Lung (tissue), 17 donors: ENCODE measurements at places on chromosomes 3 and 15. TPM values are rescaled to one million over a fixed set of nuclear protein-coding genes. Genes with fewer than 3 reads are reported as not detected.

GRCh38 chr3:40240921-40241320, 68.6 kb upstream of the EIF1B start:
- no peaks in the 10 kb centered on the region for H3K36me3 ChIP-seq
- no peaks in the 10 kb centered on the region for H3K27me3 ChIP-seq
- no peak overlapping the region for H3K27ac ChIP-seq

- peak overlapping the region; percentile 88 for H3K27ac ChIP-seq
- peaks cover 27% of the 10 kb centered on the region for H3K4me1 ChIP-seq
- peak overlapping the region; percentile 99 for H3K4me3 ChIP-seq
- DNase-seq = peak; percentile 46
Observed at GRCh38 chr15:73994912-73995622, 551 bp downstream of the PML start.

- no peaks in the 10 kb centered on the region for H3K36me3 ChIP-seq
- H3K4me3 ChIP-seq = no peak overlapping the region
- H3K27me3 ChIP-seq = no peaks in the 10 kb centered on the region
- no peaks in the 10 kb centered on the region for H3K4me1 ChIP-seq
- no peak overlapping the region for H3K27ac ChIP-seq
- DNase-seq = no peak
Observed at GRCh38 chr15:97840501-97840900, 120.0 kb upstream of the ARRDC4 start.

DNA sequence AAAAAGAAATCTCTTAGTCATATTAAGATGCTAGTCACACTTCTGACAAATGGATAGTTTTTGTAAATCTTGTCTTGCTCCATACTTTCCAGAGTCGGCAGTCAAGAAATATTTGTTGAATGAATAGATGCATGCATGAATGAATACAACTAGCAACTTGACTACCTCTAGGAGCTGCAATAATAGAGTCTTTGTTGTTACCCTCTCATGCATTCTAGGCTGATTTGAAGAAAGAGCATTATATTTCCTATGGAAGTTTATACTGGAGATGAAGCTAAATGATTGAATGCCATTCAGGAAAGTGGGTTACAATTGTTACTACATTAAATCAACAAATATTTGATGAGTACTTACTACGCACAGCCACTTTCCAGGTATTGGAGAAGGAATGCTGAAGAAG, 18.1 kb upstream of the TRAT1 start:
- no peak overlapping the region for H3K4me3 ChIP-seq
- no peaks in the 10 kb centered on the region for H3K27me3 ChIP-seq
- H3K4me1 ChIP-seq = no peaks in the 10 kb centered on the region

GRCh38 chr3:53642211-53642610, 147.8 kb downstream of the CACNA1D start:
- H3K4me1 ChIP-seq = no peaks in the 10 kb centered on the region
- H3K4me3 ChIP-seq = no peak overlapping the region
- H3K27ac ChIP-seq = no peak overlapping the region
- no peak for DNase-seq
- no peaks in the 10 kb centered on the region for H3K36me3 ChIP-seq
- no peaks in the 10 kb centered on the region for H3K27me3 ChIP-seq

Gene ALPK3
- polyA plus RNA-seq = 4.2 TPM

Gene PIERCE2
- 2.8 TPM for polyA plus RNA-seq

GRCh38 chr3:197749315-197749600, 425 bp upstream of the FYTTD1 start:
- H3K4me1 ChIP-seq = peaks cover 3% of the 10 kb centered on the region
- peak overlapping the region; percentile 94 for H3K27ac ChIP-seq
- H3K4me3 ChIP-seq = peak overlapping the region; percentile 3

- no peaks in the 10 kb centered on the region for H3K4me1 ChIP-seq
- peak overlapping the region; percentile 65 for H3K27ac ChIP-seq
- DNase-seq = no peak
- H3K27me3 ChIP-seq = no peaks in the 10 kb centered on the region
- H3K36me3 ChIP-seq = peaks cover 4% of the 10 kb centered on the region
- H3K4me3 ChIP-seq = no peak overlapping the region
Observed at GRCh38 chr3:42122261-42123011, 31.3 kb downstream of the TRAK1 start.

- H3K4me3 ChIP-seq = no peak overlapping the region
- no peaks in the 10 kb centered on the region for H3K36me3 ChIP-seq
Observed at GRCh38 chr3:150255413-150255812, 152.7 kb upstream of the TSC22D2 start.

Gene ARHGEF26
- polyA plus RNA-seq = 12.3 TPM

Gene ITIH3
- polyA plus RNA-seq = 3.2 TPM

DNA sequence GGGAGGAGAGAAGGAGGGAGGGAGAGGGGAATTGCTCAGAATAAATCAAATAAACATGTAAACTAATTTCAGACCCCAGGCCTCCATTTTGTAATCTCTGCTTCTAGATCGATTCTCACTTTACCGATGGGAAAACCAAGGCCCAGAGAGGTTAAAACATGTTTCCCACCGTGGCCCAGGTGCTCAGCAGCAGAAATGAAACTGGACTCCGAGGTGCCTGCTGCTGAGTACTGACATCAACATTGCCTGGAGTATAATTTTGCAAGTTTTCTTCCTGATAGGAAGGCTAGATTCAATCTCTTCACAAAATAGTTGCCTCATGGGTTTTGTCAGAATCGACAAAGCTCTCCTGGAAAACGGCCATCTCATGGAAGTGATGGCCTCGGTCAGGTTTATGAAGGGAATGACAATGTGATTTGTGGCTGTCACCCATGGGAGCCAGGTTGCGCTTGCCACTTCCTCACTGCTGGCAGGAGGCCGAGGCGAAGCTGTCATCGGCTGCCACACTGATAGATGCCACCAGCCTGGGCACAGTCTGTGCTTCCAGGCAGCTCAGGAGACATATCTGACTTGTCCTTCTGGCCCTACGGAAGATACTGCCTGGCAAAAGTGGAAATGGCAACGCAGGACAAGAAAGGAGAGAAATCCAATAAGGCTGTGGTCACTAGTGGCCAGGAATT, 133.1 kb upstream of the LRRN1 start:
- no peak overlapping the region for H3K27ac ChIP-seq
- H3K4me1 ChIP-seq = no peaks in the 10 kb centered on the region
- H3K36me3 ChIP-seq = no peaks in the 10 kb centered on the region

DNA sequence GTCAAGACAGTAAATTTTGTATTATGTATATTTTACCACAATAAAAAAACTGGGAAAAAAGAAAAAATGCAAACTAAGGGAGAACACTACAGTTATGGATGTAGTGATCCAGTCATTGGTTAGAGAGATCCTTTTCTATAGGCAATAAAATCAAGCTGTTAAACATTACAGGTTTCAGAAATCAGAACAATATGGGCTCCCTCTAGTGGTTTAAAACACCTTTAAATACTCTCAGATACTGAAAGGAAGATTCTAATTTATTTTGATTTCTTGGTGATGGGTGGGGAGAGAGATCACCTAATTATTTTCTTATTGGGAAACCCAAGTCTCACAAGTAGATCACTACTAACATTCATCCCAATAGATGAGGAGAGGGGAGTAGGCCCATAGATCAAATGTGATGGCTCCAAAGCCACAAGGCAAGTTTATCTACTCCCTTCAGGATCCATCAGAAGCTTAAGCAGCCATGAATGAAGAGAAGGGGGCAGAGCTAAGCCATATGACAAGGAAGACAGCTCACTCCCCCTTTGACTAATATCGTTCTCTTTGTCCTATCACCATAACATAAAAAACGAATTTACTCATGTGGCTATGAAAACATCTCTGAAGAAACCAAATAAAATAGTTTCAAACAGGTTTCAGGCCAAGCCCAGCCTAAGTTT, 118.6 kb downstream of the ANO10 start:
- no peak overlapping the region for H3K27ac ChIP-seq
- H3K4me1 ChIP-seq = no peaks in the 10 kb centered on the region
- H3K4me3 ChIP-seq = no peak overlapping the region
- H3K36me3 ChIP-seq = no peaks in the 10 kb centered on the region
- H3K27me3 ChIP-seq = no peaks in the 10 kb centered on the region
- peak; percentile 69 for DNase-seq

GRCh38 chr3:155362808-155363689, 69.6 kb upstream of the STRIT1 start:
- no peak overlapping the region for H3K27ac ChIP-seq
- no peaks in the 10 kb centered on the region for H3K4me1 ChIP-seq

- H3K4me1 ChIP-seq = peaks cover 35% of the 10 kb centered on the region
- H3K36me3 ChIP-seq = no peaks in the 10 kb centered on the region
- H3K27ac ChIP-seq = peak overlapping the region; percentile 41
Observed at GRCh38 chr15:78035321-78035751, 42.2 kb downstream of the TBC1D2B start.

DNA sequence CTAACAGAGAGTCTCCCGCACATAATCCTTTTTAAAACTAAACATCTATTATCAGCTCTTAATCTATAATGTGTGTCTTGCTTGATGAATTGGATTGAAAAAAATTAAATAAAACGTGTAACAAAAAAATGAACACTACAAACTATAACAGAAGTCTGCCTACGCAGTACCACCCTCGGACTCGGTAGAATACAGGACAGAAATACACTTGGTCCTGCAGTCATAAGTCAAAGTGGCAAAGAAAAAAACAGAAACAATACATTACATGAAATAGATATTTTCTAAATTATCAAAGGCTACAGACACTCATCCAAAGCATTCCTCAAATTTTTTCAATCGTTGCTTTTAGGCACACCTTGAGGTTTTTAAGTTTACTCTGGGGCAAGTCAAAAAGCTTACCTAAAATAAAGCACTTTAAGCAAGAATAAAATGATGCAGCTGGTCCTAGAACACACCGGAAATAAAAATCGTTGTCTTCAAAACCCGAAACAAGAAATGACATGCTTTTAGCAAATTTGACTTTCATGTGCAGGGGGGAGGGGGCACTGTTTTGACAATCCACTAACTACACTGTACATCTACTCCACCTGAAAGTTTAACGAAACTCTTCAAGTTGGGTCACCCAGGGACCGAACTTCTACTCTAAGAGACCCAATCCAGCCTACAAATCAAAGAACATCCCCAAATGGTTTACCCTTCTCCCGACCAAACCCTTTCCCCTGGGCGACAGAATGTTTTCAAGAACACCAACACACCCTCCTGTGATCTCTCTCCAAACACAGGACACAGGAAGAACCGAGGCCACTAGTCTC, 1.3 kb downstream of the ADAM10 start:
- peak overlapping the region; percentile 84 for H3K4me3 ChIP-seq
- DNase-seq = peak; percentile 42
- no peaks in the 10 kb centered on the region for H3K36me3 ChIP-seq
- H3K27me3 ChIP-seq = no peaks in the 10 kb centered on the region
- peak overlapping the region; percentile 98 for H3K27ac ChIP-seq

GRCh38 chr3:192171213-192171612, 556.1 kb downstream of the FGF12 start:
- H3K27me3 ChIP-seq = no peaks in the 10 kb centered on the region
- no peaks in the 10 kb centered on the region for H3K4me1 ChIP-seq
- H3K27ac ChIP-seq = no peak overlapping the region

- no peak for DNase-seq
- no peaks in the 10 kb centered on the region for H3K4me1 ChIP-seq
- no peak overlapping the region for H3K27ac ChIP-seq
- H3K4me3 ChIP-seq = no peak overlapping the region
- H3K27me3 ChIP-seq = no peaks in the 10 kb centered on the region
Observed at GRCh38 chr3:154304116-154304786, 20.0 kb downstream of the DHX36 start.

Gene BCHE
- polyA plus RNA-seq = 1.7 TPM

Gene LEKR1
- 0.71 TPM for polyA plus RNA-seq

DNA sequence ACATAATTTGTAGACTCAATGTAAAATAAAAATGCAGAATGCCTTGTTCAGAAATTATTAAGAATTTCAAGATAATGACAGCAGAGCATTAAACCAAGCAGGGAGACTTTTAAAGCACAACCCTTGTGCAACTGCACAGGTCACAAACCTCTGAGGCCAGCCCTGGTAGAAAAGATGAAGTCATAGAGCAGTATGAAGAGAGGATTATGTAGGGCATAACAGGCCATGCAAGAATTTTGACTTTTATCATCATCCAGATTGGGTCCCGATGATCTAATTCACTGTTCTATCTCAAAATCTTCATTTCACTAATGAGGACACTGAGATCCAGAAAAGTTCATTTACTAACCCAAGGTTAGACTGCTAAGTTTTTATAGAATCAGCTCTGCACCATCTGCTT, 388.5 kb downstream of the NAALADL2 start:
- no peaks in the 10 kb centered on the region for H3K27me3 ChIP-seq
- no peak for DNase-seq
- H3K4me3 ChIP-seq = no peak overlapping the region
- H3K36me3 ChIP-seq = no peaks in the 10 kb centered on the region

DNA sequence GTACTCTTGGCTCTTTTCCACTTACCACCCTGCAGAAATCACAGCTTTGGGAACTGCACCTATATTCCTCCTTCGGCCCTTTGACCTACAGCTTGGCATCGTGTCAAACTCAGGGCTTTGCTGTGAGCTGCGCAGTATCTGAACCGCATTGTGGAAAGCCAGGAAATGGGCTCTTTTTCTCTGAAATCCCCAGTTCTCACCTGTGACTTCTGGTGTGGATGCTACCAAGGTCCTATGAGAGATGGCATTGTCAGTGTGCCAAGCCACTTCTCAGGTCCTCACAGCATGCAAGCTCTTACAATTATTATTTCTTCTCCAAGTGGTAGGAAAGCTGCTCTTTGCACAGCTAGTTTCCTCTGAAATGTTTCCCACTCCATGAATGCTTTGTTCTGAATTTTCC, 450.6 kb upstream of the TBL1XR1 start:
- no peak overlapping the region for H3K27ac ChIP-seq
- H3K36me3 ChIP-seq = no peaks in the 10 kb centered on the region
- no peak for DNase-seq
- H3K27me3 ChIP-seq = no peaks in the 10 kb centered on the region
- peaks cover 8% of the 10 kb centered on the region for H3K4me1 ChIP-seq
- H3K4me3 ChIP-seq = no peak overlapping the region

- H3K4me1 ChIP-seq = peaks cover 5% of the 10 kb centered on the region
- peak; percentile 29 for DNase-seq
- no peaks in the 10 kb centered on the region for H3K36me3 ChIP-seq
- H3K27ac ChIP-seq = peak overlapping the region; percentile 80
Observed at GRCh38 chr3:27591312-27592210, 107.4 kb upstream of the SLC4A7 start.

Gene CA12
- polyA plus RNA-seq = 3.1 TPM

DNA sequence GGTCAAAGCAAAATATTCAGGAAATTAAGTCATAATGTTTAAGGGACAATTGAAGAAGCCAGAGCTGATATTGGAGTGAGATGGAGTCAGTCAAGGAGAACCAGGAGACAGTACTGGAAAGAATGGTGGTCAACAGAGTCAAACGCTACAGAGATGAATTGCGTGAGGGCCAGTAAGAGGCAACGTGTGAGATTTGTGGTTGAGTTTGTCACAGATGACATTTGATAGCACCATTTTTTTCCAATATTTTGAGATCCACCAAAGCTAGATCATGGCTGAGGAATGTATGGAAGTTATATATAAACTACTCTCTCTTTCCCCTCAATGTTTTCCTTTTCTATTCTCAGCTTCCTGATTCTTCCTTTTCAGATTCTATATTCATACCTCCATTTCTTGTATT, 375.1 kb upstream of the ROBO2 start:
- no peak overlapping the region for H3K4me3 ChIP-seq
- no peaks in the 10 kb centered on the region for H3K4me1 ChIP-seq
- no peaks in the 10 kb centered on the region for H3K36me3 ChIP-seq
- no peak for DNase-seq
- no peaks in the 10 kb centered on the region for H3K27me3 ChIP-seq
